Motor neuron (in vitro differentiated cells): ENCODE measurements at places on chromosomes 7 and 10. TPM values are rescaled to one million over a fixed set of nuclear protein-coding genes. Genes with fewer than 3 reads are reported as not detected.

The PRSS1 gene
- total RNA-seq, result 0.38 TPM in 1 of 2 replicates, not detected in the other

The SMC3 gene
- total RNA-seq, result 15.2 and 16.1 TPM in 2 replicates

The OR6V1 gene
- total RNA-seq, result not detected in 2 replicates

The CPED1 gene
- total RNA-seq, result 21.8 and 29.1 TPM in 2 replicates

The OR2A25 gene
- total RNA-seq, result not detected in 2 replicates

The MTERF1 gene
- 13.1 and 14.8 TPM in 2 replicates for total RNA-seq
